A549 treated with dexamethasone at 1 μM for 4 hours (cell line): ENCODE measurements at places on chromosomes 12 and 14. TPM values are rescaled to one million over a fixed set of nuclear protein-coding genes. Genes with fewer than 3 reads are reported as not detected.

Gene ASCL1
- total RNA-seq: not detected in 5 replicates

Gene NPFF
- not detected in 5 replicates for total RNA-seq

Gene MIP
- total RNA-seq: 0.15 TPM in 1 of 5 replicates, not detected in the others

Gene ITGA7
- 0.90 to 1.4 TPM (median 0.98 TPM) in 5 replicates for total RNA-seq

Gene KCNC2
- total RNA-seq: not detected in 5 replicates
